ENCODE measurements at places on chromosomes 2 and 18.

DNA sequence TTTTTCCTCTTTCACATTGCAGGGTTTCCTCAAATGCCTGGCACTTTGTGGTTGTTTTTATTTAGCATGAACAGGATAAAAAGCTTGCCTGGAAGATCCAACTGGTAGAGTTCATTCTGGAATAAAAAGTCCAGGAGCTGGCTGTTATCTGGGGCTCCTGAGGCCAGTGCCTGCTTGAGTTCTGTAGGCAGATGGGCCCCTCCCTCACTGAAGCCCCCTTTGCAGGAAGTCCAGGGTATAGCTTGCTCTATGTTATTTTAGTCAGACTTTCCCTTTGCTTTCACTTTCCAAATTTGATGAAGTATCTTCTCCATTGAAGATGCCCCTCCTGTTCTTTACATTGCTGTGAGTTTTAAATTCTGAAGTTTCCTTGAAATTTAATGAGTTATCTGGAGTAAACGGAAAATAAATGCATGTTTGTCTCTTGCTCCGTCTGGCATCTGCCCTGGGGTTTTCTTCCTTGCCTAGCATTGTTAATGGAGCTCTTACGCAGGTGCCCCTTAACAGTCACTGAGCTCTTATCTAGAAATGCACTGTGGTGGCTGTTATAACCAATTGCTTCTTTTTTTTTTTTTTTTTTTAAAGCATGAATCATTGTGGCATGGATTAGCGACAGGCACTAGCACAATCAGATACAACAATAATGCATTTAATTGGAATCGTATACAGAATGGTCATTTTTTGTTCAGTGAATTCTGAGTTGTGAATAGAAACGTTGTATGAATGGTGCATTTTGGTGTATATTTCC, 27.0 kb upstream of the LPIN1 start:
- DNase-seq, result no peak

- no peak for DNase-seq
Measured at GRCh38 chr18:5948781-5949180, 53.5 kb upstream of the TMEM200C start.

DNA sequence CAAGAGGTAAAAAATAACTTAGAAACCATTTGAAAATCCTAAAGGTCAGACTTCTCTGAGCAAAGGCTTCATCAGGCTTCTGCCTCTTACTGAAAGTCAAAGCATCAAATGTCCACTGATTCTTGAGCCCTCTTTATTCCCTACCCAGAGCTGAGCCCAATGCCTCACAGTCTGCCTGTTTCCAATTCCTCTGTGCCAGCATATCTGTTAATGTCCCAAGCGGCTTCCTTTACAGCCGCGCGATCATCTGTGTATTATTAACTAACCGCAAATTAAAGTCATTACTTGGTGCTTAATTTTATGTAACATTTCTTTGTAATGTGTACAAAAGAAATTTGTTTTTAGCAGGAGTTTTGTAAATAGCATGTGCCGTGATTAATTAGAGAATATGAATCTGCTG, 418.8 kb upstream of the HNRNPA3 start:
- DNase-seq, result no peak

- no peak for DNase-seq
Measured at GRCh38 chr2:46963210-46963609, 47.6 kb upstream of the MCFD2 start.

DNA sequence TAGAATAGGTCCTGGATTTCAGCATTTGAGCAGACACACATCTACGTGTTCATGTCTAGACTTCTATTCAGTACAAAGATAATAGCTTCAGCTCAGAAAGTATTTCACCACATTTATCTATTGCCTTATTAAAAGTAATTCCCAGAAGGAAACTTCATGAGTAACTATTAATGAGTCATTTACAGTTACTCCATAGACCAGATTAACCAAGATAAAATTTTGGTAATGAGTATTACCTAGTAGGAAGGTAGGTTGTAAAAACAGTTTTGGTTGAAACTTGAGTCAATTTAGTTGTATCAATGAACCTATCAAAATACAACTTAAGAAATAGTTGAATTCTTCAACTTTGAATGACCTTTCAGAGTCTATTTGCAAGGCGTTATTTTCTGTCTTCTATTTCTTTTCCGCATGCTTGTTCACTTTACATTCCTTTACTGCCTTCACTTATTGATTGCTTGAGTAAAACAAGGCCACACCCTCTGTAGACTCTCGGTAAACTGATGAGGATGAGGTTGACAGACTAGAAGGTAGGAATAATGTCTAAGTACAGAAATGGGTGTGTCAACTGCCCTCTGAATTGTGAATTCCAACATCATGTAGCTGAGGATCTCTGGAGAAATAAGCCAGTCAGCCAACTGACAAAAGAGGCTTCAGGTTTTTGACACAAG, 1165.6 kb upstream of the ZEB2 start:
- no peak for DNase-seq

DNA sequence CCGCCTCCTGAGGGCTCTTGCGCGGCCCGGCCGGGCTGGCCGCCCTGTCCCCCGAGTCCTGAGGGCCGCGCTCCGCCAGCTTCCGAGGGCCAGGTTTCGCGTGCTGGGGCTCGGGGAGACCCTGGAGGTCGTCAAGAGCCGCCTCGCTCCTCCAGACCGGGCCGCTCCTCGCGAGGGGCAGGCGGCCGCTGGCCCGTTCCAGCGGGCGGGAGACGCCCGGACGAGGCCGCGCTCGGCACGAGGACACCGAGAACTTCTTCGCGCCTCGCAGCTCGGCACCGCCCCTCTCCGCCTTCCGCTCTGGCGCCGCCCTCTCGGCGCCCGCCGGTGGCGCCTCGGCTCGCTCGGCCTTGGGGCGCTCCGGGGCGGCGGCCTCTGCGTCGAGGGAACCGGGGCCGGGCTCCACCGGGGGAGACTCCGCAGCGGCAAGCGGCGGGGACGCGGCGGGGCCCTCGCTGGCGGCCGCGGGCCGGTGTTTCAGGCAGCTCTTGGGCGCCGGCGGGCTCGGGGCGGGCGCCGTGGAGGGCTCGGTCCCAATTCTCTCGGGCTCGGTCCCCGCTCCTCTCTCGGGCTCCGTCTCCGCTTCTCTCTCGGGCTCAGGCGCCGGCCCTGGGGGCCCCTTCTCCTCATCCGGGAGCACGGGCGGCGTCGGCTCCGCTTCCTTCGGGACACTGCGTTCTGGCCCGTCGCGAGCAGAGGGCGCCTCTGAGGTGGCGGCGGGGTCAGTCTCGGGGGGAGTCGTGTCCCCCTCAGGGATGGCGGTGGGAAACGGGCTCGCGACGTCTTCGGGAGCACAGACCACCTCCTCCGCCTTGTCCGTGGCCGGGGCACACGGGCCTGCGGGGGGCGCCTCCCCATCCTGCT, 91.6 kb upstream of the MGAT4A start:
- DNase-seq, result peak; percentile 21

- DNase-seq, result no peak
Measured at GRCh38 chr2:11746807-11747459, 501 bp downstream of the LPIN1 start.

DNA sequence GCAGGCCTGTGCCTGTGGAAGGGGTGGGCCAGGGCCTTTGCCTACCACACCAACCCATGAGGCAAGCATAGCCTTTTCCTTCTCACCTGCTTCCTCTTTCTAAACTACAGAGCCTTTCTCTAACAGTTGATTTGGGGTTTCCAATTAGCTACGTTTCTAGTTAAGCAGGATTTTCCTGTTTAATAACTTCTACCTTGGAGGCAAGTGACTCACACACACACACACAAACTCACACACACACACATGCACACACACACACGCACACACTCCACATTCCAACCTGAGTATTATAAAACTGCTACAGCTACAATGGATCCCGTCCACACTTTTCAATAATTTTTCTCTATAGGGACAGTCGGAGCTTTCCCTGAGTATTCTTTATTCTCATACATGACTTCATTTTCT, 84.9 kb downstream of the SOX11 start:
- DNase-seq, result no peak
